ENCODE measurements at places on chromosomes 2 and 18.
A peak's percentile ranks its signal among the peaks of the same experiment; 100 is the strongest.

DNA sequence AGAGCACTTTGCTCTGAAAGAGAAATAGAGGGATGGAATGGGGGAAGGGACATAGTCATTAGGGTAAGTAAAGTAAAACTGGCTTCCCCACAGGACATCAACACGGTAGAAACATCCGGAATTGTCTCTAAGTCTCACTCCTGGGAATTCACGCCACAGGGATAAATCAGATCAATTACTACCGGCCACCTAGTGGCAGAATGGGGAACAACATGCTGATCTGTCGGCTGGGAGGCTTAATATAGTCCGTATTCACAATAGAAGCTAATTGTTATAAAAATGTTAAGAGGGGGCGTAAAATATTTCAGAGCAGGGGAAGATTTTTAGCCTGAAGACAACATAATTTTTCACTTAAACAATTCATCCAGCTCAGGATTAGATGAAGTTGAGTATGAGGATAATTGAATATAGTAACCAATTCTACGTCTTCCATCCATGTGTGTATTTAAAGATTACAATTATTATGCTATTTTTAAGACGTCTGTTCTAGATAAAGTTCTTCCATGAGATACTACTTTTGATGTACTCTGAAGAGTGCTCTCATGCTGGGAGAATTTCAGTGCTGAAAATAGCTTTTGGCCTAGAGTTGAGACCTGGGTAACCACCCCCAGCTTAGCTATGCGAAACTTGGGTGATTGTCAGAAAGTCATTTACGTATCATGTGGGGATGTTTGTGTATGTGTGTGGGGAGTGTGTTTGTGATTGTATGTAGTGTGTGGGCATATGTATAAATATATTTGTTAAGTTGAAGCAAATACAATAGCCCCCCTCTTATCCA is 65.7 kb downstream of the LRRTM1 start:
- DNase-seq = no peak

- no peak for DNase-seq
Measured at GRCh38 chr2:181320638-181321037, 136.5 kb upstream of the ITGA4 start.

DNA sequence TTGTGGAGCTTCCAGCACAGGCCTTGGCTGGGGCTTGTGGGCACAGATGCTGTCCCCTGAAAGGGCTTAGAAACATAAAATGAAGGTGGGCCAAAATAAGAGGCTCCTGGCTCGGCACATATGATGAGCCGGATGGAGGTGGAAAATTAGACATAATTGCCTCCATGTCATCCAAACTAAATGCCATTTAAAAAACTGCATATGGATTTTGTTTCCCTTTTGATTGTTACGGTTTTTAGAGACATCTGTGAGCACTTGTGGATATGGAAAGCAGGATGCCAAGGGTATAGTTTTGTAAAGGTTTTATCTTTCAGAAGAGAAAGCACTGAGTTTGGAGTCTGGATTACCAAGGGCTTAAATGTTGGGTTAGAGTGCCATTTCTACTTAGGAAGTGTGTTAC is 498.3 kb downstream of the RIT2 start:
- DNase-seq = no peak

DNA sequence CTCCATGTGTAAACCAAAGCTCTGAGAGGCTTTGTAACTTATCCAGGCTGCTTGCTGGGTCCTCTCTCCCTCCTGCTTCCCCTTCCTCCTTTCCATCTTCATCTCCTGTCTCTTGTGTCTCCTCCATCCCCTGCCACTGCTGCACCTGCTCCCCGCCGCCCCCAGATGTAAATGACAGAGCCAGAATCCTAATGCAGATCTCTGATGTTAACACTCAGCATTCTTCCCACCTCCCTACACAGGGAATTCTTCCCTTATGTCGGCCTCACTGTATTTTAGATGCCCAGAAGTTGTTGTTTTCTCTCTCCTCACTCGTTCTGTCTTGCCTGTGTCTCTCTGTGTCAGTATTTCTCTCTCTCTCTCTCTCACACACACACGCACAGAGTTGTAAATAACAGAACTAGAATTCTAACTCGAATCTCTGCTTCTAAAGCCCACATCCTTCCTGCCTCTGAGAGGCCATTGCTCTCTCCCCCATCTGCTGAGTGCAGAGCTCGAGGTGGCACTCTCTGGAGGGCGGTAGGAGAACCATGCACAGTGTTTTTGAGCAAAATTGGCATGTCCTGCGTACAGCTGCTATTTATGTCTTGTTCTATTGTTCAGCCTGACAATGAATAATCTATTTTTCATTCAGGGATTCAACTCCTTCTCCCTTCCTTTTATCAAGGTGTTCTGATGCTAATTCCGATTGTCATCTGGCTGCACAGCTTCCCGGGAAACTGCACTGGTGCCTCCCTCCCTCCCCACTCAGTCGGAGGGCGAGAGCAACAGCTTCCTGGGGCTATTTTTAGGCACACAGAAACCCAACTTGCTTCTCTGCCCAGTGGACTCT is 219.9 kb downstream of the SH3RF3 start:
- DNase-seq = no peak

DNA sequence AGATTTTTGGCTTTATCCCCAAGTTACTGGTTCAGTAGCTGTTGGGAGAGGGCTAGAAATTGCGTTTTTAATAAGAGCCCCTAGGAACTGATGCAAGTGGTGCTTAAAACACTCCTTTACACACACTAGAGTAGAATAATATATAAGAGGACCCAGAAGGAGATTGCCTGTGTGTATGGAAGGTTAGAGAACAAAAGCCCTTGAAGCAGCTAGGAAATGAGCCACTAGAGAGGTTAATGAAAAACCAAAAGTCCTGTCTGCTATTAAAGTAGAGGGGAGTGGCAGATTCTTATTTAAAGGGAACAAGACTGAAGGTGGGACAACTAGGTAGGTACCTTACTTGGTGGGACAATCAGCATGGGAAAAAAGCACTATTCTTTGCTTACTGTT is 14.4 kb upstream of the SLC39A10 start:
- DNase-seq = no peak

- no peak for DNase-seq
Measured at GRCh38 chr2:42026272-42026671, 21.5 kb upstream of the PKDCC start.

DNA sequence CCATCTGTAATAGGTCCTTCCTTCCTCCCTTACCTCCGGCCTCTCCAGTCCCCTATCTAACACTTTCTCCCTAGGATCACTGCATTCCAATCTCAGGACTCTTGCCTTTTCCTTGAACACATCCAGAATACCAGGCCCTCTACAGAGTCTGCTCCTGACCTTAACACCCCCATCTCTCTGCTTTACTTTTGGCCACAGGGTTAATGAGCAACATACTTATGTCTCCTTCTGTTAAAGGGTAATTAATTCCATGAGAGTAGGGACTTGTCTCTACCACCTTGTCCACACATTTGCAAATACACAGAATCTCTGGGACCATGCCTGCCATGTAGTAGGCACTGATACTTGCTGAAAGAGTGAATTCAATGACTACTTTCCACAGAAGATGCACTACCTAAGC is 94.9 kb downstream of the COBLL1 start:
- DNase-seq = no peak

DNA sequence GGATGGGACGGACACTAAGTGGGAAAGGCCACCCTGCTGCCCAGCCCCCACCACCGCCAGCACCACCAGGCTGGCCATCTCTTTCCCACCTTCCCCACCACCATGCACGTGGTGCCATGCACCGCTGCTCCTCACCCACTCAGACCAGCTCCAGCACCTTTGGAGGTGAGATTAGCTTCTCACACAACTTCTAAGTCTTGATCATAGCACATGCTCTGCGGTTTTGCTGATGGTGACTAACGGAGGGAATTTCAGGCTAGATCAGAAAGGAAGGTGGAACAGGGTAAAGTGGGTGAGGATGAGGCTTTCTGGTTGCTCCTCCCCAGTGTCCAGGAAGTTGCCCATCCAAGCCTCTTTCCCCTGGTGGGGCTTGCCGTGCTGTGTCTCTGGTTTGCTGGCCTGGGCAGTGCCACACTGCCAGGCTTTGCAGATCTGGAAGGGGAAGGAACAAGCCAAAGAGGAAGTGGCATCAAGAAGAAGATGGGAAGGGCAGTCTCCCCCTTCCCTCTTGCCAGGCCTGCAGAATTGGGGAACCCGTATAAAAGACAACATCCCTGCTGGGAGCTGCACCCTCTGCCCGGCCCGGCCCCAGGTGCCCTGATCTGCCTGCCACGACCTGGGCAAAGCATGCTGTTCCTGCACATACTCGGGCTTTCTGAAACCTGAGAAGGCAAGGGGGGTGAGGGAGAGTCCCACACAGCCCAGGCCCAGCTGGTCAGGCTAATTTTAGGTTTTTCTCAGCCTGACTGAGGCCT is 44.3 kb upstream of the CAB39 start:
- no peak for DNase-seq

- DNase-seq = peak; percentile 45
Measured at GRCh38 chr2:1422716-1423285, 9.5 kb downstream of the TPO start.

GRCh38 chr18:46660957-46661749 is 4.1 kb upstream of the LOXHD1 start:
- no peak for DNase-seq

GRCh38 chr2:21098294-21098693 is 25.5 kb upstream of the TDRD15 start:
- DNase-seq = no peak

- DNase-seq = no peak
Measured at GRCh38 chr2:210287301-210287700, 27.7 kb downstream of the MYL1 start.

- no peak for DNase-seq
Measured at GRCh38 chr18:32542221-32542798, 71.6 kb upstream of the GAREM1 start.

DNA sequence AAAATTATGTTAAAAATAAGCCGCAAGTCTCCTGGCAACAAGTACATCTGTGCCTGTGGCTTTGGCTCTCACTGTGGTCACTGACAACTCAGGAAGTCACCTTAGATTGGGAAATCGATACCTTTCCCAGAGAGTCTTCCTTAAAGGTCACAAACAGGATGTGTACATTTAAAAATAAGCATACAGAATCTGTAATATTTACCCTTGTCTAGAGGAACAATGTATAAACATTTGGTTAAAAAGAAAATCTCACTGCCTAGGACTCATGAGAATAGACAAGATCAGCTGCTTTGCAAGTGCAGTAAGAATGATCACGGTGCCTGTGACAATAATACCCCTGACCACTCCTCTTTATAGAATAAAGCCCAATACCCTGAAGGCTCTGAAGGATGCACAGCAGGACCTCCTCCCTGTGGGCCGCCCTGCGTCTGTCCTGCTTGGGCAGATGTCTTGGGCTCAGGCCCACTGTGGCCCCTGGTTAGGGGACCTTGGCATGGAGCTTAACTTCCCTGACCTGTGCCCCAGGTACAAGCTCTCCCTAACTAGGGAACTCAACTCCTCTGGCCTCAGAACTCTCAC is 98.0 kb upstream of the MGAT4A start:
- DNase-seq = no peak

DNA sequence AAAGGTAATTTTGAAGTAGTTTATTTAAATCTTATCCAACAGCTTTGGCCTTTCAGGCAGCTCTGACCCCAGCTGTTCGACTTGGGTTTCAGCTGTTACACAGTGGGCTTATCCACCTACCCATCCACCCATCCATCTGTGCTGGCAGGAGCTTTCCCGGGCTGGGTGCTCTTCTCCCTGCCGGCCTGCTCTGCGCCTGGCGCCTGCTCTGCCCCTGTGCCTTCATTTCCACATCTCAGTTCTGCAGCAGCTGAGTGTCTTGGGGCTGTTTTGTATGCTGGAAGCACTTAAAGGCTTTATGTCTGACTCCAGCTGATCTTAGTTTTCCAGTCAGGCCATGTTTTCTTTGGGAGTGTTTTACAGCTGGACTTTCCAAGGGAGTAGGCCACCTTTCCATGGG is 24.2 kb downstream of the LDLRAD4 start:
- DNase-seq = no peak

- no peak for DNase-seq
Measured at GRCh38 chr2:226208726-226209125, 590.9 kb downstream of the IRS1 start.

DNA sequence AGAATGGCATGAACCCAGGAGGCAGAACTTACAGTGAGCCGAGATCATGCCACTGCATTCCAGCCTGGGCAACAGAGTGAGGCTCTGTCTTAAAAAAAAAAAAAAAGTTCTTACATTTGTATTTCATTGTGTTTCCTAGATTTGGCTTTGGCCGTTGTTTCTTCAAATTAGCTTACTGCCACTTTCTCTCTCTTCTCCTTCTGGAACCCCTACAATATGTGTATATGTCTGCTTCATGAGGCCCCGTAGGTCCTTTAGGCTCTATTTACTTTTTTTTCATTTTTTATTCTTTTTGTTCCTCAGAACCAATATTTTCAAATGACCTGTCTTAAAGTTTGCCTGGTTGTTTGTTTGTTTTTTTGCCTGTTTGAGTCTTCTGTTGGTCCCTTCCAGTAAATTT is 41.2 kb downstream of the RMDN2 start:
- DNase-seq = no peak

GRCh38 chr2:38572167-38572566 is 30.6 kb downstream of the HNRNPLL start:
- DNase-seq = no peak

- no peak for DNase-seq
Measured at GRCh38 chr18:64653068-64653467, 504.2 kb upstream of the LINC00305 start.

GRCh38 chr2:235496239-235496621 is 2.4 kb downstream of the AGAP1 start:
- DNase-seq = no peak

- DNase-seq = no peak
Measured at GRCh38 chr2:64460330-64460729, 6.4 kb downstream of the LGALSL start.

DNA sequence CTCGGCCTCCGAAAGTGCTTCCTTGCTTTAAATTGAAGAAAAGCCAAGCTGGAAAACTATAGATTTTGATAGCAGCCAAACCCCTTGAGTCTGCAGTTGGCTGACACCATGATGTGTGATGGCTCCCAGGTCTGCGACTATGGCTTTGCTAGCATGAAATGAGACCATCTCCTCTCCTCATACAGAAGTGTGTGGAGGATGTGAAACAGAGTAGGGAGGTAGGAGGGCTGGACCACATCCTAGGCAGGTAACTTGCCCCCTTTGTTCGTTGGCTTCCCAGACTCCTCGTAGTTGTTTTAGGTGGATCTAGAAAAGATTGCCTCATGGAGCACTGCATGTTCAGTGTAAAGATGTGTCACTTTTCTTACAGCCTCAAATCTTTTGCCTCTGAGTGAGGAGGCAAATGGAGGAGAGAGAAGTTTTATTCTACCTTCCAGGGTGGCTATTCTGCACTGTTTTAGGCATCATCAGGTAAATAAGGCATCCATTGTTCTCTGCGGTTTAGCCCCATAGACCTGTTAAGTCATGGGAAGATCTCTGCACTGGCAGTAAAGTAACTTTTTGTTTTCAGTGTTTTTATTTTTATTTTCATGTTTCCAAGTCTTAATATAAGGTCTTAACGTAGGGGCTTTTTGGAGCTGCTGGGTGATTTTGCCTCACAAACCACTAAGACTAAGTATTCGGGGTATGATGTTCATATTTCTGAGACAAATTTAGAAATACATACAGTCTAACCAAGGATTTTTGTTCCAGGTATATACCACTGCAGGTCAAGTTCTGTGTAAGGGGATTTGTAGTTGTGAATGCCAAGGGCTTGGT is 40.1 kb downstream of the MGAT5 start:
- no peak for DNase-seq

Data from lower leg skin (tissue), 4 donors.